NCI-H1092 treated with DMSO at 0.1 percent for 48 hours (cell line): ENCODE measurements at places on chromosomes 6 and 20.

DNA sequence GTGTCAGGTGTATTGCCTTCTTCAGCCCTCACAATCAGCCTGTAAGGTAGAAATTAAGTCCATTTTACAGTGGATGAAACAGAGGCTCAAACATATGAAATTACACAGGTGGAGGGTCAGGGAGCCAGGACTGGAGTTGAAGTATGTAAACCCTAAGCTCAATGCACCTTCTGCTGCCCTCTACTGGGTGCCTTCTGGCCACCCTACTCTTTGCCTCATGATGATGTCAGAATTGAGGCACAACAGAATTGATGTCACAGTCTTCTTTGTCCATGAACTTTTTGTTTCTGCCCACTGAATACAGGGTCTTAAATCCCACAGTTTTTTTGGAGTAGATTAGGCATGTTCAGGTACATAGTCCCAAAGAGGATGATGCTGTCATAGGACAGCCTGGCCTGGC is 400.8 kb upstream of the CHD6 start:
- peak; percentile 1 for DNase-seq

GRCh38 chr6:161316531-161316930 is 42.7 kb upstream of the AGPAT4 start:
- no peak for DNase-seq

DNA sequence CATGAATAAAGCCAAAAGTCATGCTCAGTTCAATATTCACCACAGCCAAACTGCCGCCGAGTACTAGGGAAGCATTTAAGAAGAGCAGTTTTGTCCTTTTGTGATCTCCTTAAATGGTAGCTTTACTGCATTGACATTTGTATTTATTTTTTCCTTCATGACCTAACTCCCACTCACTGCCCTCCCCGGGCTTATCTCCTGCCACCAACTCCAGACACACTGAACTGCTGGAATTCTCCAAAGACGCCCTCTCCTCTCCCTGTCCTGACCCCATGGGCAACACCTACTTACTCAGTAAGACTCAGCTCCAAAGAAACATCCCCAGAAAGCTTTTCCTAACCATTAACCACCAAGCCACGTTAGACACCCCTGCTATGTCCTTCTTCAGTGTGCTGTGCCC is 48.5 kb upstream of the CNKSR3 start:
- DNase-seq = no peak

DNA sequence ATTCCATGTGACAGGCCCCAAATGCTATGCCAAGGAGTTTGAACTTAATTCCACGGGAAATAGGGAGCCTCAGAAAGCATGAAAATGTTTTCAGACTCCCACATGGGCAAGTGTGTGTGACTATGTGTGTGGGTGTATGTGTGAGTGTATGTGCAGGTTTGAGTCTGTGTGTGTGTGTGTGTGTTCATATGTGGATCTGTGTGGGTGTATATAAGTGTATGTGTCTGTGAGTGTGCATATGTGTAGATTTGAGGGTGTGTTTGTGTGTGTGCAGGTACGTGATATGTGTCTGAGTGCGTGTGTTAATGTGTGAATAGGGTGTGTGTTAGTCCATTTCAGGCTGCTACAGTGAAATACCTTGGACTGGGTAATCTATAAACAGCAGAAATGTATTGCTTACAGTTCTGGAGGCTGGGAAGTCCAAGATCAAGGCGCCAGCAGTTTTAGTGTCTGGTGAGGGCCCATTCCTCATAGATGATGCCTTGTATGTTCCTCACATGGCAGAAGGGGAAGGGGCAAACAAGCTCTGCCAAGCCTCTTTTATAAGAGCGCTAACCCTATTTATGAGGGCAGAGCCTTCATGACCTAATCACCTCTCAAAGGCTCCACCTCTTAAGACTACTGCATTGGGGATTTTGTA is 181.1 kb upstream of the TAB2 start:
- no peak for DNase-seq

- DNase-seq = no peak
Observed at GRCh38 chr20:3383878-3384495, 23.5 kb downstream of the DNAAF9 start.

DNA sequence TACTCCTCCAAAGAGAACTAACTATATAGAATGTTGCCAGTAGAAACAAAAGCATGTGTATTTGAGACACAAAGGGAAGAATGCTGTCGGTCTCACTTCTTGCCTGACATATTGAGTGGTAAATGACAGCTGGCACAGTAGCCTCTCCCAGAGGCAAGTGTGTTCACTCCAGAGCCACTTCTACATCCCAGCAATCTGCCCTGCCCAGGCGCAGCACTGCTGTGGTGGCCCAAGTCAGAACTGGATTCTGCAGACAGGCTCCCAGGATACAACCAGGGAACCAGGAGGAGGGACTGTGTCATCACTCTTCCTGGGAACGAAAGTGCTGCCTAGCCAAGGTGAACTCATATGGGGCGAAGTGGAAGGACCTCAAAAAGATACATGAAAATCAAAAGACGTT is 103.2 kb upstream of the ARMC2 start:
- DNase-seq = no peak

DNA sequence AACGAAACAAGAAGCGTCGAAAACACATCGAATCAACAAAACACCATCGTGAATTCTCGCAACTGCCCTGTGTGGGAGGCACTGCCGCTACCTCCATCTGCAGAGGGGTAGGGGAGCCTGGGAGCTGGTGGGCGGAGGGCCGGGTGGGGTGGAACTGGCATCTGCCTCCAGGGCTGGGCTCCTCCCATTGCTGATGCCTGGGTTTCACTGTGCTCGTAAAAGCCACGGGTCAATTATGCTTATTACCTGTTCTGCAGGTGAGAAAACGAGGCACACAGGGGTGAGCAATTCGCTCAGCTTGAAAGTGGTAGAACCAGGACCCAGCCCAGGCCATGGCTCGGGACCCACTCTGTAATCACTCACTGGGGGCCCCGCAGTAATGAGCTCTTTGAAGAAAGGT is 16.5 kb upstream of the SULF2 start:
- DNase-seq = no peak

DNA sequence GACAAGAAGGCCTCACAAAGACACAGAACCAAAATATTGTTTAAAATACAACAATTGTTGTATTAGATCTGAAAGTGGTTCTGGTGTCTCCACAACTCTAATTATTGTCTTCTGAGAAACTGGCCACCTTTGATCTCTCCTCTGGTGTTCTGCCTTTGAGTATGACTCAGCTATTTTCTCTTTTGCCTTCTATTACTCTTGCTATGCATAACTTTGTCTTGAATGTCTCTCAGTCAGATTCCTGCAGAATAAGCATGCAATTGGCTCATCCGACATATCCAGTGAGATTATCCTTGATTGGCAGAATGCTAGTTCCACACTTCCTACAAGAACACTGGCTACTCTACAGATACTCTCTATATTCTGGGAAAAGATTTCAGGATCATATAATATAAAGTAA is 14.3 kb upstream of the EPM2A start:
- DNase-seq = no peak

DNA sequence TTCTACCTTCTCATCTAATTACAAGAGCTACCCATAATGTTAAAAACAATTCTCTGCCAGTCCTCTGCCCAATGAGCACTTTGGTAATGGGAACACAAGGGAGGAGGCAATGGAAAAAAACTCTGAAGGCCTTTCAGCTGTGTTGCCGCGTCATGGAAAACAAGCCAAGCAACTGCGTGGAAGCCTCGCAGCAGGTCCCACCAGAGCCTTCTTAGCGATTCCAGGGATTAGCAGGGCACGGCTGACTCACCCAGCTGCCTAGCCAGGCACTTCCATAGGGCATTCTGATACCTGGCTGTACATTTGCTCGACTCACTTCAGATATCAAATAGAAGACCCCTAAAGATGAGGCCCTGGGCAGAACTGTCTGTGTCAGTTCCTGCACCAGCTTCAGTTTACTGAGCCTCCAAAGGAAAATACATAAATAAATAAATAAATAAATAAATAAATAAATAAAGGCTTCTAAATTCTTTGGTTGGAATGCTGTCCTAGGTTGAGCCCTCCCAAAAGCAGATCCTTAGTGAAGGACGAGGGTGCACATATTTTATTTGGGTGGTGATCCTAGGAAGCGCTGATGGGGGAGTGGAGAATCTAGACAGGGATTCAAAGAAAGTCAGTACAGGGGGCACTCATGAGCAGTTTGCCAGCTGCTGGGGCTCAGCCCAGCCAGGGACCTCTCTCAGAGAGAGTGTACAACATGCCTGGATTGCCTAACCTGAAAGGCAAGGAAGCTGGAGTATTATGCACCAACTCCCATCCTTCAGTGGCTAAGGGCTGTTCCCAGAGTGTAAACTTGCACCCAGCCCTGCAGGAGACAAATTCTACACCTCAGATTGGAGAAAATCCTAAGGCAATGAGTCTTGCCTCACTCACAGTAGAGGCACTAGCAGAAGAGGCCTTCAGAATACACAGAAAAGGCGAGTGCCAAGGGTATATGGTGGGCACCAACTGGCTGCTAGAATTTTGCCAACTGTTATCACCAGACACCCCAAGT is 18.2 kb downstream of the SNAP25 start:
- no peak for DNase-seq

DNA sequence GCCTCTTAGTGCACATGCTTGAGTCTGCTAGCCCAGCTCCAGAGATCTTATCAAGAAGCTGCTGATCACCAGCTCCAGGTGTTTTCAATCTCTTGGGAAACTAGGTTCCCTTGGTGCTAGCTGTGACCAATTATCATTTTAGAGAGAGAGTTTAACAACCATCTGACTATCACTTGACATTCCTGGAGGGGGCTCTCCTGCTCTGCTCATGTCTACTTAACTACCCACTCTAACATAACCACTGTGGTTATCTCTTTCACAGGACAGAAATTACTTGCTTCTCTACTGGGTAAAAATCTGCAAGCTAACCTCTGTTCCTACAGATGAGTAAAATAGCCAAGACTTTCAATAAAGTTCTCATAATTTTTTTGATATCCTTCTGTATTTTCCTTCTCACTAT is 823.4 kb upstream of the GJE1 start:
- DNase-seq = peak; percentile 4

DNA sequence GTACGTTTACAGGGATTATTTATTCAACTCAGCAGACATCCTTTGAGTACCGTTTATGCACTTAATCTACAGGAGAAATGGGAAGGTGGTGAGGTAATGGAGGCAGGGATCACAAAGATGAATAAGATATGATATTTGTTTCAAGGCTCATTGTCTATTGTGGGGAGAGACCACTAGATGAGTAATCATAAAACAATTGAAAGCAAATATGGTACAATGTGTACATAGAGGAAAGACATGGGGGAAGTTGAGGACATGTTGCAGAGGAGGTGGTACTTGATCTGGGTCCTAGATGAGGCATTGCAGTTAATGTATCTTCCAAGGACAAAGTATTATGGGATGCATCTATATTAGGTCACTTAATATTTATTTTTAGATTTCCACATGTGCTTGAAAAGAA is 13.7 kb upstream of the CDC5L start:
- no peak for DNase-seq

DNA sequence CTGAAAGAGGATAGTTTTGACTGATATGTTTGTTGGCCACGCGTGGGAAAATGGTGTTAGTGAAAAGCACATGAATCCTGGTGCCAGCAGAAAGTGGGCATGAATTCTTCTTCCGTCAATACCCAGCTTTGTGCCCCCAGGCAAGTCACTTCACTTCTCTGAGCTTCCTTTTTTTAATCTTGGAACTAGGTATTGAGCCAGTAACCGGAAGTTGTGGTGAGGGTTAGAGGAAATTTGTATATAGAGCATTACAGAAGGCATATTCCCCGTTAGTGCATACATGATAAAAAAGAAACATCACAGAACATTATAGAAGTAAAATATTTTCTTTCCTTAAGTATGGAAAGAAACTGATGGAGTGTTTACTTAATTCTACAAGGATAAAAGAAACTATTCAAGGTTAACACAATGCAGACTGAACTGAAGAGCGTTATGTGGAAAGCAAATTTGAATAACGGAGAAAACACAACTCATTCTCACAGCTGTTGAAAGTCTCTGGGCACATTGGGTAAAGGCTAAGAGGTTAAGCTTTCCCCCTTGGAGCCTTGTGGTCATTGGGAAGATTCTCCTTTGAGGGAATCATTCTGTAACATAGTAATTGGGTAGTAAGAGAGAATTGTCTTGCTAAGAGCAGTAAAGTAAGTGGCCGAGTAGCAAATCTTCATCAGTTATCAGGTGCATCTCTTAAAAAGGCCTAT is 223.1 kb downstream of the BCAS1 start:
- no peak for DNase-seq

GRCh38 chr20:37398750-37399621 is 53.0 kb downstream of the SRC start:
- no peak for DNase-seq

- DNase-seq = peak; percentile 24
Observed at GRCh38 chr6:162442687-162443086, 284.9 kb downstream of the PRKN start.

DNA sequence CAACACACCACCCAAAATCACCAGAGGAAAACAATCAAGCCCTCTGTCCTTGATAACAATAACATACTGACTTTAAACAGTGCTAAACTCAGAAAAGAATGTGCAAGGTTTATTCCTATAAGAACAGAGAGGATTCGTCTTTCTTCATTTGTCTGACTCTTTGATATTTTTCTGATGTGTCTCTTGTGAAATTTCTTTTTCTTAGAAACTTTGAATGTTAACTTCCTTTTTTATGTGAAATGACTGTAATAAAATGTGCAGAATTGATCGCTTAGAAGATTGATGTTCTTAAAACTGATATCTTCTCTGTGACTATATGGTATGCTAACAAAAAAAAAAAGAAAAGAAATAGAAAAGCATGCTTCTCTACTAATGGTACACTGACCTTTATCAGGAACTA is 947.4 kb upstream of the CITED2 start:
- no peak for DNase-seq

DNA sequence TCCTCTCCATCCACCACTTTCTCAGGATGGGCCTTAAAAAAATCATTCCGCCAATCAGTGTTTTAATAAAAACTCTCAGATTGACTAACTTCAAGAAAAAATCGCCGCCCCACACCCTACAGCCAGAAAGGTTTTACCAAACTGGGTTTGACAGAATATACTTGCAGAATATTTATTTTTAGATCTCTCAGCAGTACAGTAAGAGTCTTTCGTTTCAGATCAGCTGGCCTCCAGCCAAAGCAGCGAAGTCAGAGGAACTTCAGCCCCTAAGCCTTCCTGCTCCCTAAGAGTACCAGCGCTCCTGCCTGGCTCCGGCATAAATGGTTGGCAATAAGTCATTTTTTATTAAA is 24.7 kb downstream of the TBC1D7 start:
- DNase-seq = no peak

DNA sequence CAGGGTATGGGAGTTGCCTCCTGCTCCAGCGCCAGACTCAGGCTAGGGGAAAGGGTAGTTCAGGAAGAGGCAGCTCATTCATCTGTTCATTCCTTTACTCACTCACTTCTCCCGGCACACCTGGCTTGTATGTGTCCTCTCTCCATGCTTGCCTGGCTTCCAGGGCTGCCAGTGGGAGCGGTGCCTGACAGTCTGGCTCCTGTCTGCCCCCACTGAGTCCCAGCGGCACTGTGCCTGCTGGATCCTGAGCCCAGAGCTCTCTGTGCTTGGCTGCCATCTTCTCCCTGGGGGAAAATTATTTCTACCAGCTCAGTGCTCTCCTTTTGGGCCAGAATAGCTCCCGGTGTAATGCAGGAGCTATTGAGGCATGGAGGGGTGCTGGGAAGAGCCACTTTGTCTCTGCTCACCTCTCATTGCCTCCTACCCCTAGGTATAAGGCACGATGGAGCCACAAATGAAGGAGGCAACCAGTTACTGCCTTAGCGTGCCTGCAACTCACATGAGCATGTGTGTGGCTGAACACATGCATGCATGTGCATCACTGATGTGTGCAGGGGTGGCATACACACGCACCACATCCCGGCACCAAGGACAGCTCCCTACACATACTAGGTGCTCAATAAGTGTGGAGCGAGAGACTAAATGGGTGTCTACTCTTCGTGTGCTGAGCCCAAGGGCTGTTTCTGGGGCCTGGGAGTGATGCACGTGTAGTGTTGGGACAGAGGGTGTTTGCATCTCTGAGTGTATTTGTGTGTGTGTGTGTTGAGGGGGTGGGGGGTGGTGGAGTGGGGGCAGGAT is 46.6 kb downstream of the CDH22 start:
- DNase-seq = peak; percentile 15
